ENCODE measurements at places on chromosomes 6 and 20.

DNA sequence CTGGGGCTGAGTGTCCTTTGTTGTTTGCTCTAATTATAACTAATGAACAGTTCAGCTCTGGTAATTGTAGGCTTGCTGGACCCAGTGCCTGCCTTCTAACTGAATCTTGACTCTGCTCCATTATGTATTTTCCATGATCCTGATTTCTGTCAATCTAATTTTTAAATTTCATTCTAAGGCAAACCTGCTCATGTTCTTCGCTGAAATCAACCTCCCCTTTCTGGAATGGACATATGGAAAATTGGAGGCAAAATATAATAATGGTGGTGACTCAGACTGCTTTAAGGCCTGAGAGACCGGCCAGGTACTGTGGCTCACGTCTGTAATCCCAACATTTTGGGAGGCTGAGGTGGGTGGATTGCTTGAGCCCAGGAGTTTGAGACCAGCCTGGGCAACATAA, 182.7 kb upstream of the AKAP12 start:
- no peak for DNase-seq

GRCh38 chr20:62165762-62166399, 16.9 kb upstream of the MTG2 start:
- no peak for DNase-seq

GRCh38 chr20:24033151-24033550, 44.6 kb upstream of the GGTLC1 start:
- no peak for DNase-seq

DNA sequence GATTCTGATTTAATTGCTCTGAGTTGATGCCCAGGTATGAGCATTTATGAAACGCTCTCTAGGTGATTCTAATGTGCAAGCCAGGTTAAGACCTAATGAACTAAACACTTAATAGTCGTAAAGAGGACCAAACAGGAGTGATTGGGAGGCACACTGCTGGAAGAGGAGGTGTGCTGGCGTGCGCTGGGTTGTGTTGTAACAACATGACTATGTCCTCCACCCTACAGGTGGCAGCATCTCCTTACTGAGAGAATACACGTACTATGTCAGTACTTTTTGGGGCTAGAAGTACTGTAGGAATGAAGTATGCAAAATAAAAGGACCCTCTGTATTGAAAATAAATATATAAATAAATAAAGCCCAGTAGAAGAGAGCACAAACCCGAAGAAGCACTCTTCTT, 11.9 kb downstream of the C6orf89 start:
- no peak for DNase-seq

DNA sequence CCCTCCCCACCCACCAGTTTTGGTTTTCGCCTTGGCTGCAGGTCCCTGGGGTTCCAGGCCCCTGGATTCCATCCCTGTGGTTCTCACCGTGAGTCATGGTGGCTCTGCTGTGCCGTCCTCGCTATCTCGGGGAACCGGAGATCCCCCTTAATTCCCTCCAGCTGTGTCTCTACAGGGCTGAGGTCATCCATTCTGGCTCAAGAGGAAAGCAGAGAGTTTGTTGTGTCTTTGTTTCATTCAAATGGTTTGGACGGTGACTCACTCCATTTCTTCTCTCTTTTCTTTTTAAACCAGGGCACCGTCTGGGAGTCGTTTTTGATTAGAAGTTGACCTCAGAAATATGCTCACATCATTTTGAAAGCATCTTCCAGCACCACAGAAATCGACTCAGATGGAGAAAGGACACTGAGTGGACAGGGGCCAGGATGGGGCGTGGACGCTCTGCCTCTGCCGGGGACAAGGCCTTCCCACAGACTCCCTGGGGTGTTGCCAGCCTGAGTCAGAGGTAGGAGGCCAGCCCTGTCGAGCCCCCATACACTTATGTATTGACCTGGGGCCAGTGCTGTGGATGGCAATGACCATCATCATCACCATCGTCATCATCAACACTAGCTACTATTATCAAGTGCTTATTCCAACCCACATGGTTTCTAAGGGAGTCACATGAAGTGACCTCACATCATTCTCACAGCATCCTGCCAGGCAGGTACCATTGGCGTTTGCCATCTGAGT, 176.2 kb downstream of the NFATC2 start:
- DNase-seq, result no peak

DNA sequence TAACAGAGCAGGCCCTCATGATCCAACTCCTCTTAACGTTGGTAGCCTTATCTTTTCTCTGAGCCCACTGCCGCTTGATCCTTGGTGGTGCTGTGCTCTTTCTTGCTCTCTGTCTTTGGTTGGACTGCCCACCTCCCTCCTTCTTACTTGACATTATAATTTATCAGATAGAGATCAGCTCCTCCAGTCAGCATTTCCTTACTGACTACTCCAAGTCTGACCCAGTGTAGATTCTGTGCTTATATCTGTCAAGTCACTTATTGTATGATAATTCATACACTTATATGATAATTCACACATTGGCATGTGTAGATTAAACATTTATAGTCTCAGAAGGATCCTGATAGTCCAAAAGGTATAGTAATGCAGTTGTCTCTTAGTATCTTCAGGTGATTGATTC, 18.1 kb downstream of the PTPRA start:
- no peak for DNase-seq

DNA sequence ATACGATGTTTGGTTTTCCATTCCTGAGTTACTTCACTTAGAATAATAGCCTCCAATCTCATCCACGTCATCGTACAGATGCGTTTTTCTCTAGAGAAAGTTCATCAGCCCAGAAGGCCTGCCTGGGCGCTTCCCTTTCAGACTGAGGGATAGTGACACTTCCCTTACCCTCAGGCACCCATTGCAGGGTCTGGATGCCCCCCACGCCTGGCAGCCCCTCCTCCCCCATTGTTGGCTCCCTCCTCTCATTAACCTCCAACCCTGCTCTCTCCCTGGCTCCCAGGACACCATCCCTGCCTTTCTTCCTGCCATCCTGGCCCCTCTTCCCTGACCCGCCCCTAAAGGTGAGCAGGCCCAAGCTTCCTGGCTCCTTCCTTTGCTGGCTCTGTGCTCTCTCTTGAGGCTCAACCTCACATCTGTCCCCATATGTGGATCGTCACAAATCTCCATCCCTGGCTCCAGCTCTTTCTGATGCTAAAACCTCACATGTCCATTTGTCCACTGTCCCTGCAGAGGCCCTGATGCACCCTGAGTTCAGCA, 145.2 kb downstream of the SYCP2 start:
- no peak for DNase-seq

- DNase-seq, result no peak
Measured at GRCh38 chr6:136470044-136470443, 80.2 kb downstream of the MAP7 start.

DNA sequence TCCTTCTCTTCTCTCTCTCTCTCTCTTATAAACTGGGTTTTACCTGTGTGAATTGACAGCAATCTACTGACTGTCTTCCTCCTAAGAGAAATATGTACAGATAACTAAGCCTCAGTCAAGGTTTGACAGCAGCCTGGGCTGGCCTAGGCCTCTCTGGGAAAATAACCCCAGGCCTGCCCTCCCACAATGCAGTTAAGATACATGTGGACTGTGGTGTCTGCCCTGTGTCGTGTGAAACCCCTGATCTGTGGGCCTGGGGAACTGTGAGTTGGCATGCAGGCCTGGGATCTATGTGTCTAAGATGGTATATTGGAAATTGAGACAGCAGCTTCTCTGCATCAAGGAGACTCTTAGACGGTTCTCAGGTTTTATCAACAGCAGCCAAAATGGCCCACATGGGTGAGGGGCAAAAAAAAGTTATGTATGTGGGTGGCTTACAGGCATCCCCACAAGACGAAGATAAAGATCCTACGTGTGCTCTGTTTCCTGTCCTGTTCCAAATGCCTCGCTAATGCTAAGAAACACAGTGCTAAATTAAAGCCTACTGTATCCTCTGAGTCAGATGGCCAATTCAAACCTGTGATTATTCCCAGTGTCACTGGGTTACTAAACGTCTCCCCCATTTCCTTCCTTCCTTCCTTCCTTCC, 19.0 kb downstream of the LRFN2 start:
- DNase-seq, result no peak

- DNase-seq, result peak; percentile 35
Measured at GRCh38 chr6:31270788-31271640, 878 bp downstream of the HLA-C start.

GRCh38 chr6:90072501-90072900, 178.2 kb downstream of the GJA10 start:
- DNase-seq, result peak; percentile 26

DNA sequence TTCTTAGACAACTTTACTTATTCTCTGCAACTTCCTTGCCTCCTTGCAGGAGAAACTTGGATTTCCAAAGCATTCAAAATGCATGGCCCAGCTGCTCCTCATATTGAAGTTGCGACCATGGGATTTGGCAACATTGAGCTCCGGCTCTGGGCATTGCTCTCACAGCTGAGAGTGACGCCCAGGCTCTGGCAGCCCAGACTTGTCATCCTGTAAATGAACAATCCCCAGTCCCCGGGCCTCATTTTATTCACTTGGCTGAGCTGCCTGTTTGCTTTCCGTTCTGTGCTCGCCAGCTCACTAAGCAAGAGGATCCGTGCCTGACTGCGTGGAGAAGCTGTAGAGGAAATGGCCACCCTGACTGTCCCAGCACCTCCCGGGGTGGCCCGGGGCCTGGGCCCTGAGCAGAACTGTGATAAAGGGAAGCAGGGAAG, 119.5 kb upstream of the CD93 start:
- no peak for DNase-seq

- no peak for DNase-seq
Measured at GRCh38 chr6:6395581-6396197, 75.2 kb upstream of the F13A1 start.

DNA sequence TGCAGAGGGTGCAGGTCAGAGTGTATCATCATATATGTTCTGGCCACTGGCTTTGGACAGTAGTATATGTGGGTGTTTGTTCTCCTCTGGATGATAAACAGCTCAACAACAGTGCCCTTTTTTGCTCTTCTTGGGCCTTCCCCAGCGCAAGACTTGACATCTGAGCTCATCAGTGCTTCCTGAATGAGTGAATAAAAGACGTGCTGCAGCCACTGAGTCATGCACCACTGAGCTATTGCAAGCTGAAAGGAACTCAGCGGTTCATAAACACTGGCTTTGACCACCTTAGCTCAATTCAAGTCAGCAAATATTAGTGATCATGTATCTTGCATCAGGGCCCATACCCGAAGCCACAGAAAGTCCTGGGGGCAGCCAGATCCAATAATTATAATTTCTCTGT, 105.3 kb upstream of the KCNG1 start:
- DNase-seq, result no peak

- DNase-seq, result no peak
Measured at GRCh38 chr6:121222656-121223055, 111.6 kb downstream of the TBC1D32 start.

DNA sequence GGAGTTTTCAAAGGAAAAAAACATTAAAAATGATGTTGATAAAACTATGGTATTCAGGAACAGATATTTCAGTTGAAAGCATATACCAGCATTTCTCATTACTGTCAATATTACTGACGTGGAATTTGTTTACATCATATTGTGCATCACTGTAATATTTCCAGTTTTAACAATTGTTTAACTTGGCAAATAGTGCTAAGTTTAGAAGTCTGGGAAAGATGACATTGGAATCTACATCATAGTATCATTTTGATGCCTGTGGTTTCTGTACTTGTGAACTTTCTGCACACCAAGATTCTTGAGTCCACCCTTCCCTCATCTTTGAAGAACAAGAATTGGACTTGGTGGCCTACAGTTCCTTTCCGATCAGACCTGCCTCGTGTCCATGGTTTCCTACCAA, 98.1 kb downstream of the RALGAPA2 start:
- no peak for DNase-seq

DNA sequence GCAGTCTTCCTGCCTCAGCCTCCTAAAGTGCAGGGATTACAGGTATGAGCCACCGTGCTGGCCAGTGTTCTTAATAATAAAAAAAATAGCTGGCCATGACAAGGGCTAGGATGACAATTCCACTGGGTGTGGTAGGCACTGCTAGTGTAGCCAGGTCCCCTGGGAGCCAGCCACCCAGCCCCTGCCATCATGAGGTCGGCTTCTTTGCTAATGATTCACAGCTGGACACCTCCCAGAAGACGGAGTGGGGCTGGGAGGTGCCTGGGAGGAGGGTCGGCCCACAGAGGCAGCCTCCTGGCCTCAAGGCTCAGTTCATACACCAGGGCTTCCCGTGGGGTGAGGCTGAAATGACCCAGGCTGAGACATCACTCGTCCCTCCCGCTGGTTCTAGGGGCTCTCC, 230.4 kb downstream of the TAF4 start:
- no peak for DNase-seq

DNA sequence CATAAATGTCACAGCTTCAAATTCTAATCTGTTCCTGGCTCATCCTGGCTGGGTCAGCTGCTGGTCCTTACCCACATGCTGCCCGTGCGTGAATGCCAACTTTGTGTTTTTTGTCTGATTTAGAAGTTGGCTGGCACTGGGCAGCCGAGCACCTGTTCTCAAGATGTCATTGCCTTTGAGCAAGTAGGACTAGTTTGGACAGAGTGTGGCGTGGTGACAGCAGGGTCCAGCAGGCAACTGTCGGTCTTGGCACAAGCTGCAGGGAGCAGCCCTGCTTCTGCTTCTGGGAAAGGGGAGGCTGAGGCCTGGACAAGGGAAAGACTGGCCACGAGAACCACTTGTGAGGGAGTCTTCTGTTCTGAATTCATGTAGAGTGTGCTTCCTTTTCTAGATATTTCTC, 26.4 kb upstream of the ADRM1 start:
- no peak for DNase-seq

DNA sequence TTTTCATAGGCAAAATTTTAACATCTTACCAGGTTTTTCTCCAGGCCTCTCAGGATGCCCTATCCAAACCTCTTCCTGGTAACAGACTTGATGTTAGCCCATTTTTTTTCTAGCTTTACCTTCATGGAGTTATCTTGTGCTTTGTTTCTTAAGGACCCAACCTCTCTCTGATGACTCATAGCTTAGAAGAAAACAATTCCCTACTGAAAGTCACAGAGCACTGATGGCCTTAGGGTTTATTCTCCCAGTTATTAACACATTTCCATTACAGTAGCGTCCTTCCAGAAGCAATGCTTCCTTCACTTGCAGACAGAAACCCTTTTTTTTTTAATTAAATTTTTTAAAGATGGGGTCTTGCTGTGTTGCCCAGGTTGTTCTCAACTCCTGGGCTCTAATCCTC, 79.4 kb downstream of the IYD start:
- DNase-seq, result no peak

- no peak for DNase-seq
Measured at GRCh38 chr6:132259070-132259469, 142.2 kb downstream of the MOXD1 start.

DNA sequence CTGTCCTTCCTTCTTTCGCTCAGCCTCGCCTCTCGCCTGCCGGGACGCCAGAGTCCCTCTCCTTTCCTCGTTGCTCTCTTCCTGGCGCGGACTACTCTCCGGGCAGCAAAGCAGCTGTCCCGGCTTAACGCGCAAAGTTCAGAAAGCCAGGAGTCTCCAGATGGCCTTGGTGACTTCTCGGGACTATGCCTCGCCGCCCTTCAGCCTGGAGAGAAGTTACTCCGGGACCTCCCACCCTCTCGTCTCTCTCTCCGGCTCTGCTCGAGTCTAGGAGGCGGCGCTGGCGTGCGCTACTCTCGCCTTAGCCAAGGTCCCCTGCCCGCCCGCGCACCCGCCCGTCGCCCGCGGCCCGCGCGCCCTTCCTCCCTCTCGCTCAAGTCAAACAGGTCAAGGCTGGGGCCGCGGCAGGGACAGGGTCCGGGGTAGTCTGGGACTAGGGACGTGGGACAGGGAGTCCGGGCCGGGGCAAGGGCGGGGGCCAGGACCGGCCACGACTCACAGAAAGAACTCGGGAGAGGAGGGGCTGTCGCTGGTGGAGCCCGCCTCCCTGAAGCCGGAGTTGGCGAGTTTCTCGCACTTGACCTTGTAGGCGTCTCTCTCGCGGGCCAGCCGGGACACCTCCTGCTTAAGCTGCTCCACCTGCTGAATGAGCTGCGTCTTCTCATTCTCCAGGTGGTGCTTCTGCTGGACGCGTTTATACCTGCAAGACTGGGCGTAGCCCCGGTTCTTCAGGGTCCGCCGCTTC, 1.5 kb downstream of the MAFB start:
- no peak for DNase-seq
